Activated CD4-positive, alpha-beta T cell treated with anti-CD3 and anti-CD28 coated beads, Interleukin-2, amount 50 U/mL, for 24 hours (primary cell): ENCODE measurements at places on chromosomes 5 and 9.

DNA sequence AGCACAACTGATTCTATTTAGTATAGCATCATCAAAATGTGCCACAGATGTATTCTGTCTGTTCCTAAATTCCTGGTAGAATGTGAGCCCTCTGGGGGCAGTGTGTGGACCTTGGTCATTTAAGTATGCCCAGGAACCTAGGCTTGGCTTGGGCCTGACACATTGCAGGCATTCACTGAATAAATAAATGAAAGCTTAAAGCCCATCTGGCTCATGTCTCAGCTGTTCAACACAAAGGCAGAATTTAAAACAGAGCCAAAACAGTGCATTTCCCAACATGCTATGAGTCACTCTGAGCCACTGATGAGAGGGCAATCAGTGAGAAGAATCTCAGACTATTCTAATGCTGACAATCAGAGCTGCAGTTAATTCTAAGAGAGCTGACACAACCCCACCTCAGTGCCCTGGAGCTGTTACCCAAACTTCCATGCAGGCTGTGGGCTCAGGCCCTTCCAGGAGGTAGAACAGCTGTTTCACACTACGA lies 8.1 kb downstream of the FAM193B start:
- no peak for DNase-seq

DNA sequence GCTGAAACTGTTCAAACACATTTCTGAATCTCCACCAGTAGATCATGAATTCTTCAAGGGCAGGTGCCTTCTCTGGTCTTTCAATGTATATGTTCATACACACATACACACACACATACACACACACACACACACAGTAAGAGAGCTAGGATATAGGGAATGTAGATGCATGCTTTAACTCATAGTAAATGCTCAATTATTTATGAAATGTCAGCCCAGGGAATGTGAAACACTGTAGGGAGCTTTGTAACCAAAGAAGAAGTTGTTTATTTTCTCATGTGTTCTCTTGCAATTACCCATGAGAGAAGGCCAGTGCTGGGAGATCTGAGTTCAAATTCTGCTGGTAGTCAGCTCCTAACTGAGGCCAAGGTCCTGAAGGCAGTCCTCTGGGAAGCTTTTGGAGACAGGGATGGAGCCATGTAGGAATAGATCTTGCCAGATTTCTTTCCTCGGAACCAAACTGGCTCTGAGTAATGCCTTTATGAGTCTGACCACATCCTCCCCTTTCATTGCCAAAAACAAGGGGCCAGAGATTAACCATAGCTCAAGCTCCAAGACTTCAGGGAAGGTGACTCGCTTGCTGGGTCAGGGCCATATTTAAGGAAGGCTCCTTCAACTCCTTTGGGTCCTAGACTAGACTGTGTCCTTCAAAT lies 487.0 kb upstream of the TNC start:
- DNase-seq, result no peak

- DNase-seq, result no peak
These were observed 108.5 kb downstream of the RASGRF2 start for GRCh38 chr5:81068635-81069034.

- DNase-seq, result no peak
These were observed 496.0 kb upstream of the CLINT1 start for GRCh38 chr5:158354958-158355357.

DNA sequence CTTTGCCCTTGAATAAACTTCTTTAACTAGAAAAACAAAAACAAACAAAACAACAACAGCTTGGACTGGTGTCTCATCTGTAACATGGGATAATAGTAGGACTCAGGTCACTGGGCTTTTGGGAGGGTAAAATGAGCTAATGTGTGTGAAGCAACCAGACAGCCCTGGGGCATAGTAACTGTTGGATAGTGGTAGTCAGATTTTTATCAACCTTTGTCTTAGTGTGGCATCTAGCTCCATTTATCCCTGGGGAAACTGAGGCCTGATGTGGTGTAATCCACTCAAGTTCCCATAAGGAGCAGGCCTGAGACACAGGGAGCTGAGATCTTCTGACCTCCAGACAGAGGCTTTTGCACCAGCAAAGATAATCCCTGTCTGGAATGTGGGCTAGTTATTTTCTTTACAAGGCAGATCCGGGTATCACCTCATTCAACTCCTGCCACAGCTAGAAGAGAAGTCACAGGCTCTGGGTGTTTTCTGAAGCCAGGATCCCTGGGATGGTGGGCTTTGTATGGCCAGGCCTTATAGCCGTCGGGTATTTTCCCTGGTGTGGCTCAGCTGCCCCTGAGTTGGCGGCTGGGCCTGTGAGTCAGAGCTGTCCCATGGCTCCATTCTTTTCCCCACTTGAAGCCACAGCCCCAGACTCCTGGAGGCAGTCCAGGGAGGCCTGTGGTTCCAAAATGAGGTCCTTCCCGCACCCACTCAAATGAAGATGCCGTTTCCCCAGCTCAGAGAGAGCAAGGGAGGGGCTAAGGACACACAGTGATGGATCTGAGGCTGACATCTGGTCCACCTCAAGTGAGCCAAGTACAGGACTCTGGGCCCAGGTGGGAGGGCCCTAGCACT lies 26.1 kb upstream of the CSF1R start:
- DNase-seq, result no peak

GRCh38 chr5:167511-167910 lies 23.8 kb upstream of the LRRC14B start:
- no peak for DNase-seq

DNA sequence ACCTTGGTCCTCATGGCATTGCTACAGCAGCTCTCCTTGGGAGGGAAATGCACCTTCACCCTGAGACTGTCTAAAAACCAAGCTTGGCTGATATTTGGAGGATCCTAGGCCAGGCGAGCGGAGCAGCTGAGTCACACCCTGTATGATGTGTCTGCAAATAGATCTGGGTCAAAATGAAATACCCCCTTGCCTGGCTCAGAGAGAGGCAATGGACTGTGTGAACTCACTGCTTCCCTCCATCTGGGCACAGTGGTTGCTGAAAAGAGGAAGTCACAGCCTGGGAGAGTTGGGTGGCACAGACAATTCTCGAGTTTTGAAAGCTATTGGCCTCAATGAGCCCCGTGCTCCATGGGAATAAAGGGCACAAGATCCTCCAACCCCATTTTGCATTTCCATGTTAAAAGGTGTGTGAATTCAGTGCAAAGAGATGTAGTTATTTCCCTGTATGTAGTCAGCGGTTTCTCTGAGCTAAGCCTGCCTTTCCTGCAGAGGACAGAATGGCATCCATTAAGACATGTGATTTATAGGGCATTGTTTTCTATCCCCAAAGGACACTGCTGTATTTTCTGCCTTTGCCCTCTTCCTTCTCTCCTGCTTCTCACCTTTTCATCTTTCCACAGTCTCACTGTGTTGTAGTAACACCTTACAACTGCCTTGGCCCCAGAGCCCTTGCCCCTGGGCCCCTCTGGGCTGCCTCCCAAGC lies 177.2 kb downstream of the GADD45G start:
- DNase-seq, result peak; percentile 7

DNA sequence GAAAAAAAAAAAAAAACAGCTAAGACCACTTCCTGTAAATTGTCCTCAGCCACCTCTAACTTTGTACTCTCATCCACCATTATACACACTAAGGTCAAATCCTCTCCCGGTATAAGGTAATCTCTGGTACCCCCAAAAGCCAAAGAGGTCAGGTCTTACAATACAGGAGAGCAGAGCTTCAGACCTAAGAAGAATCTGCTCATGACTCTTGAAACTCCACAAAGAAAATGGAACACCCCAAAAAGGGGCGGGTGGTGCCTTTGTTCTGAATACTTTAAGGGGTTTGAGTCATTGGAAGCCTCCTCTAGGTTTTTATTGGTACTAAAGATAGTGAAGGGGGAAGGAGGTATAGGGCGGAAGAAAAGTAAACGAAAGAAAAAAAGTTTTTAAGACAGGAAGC lies 69.8 kb downstream of the COL15A1 start:
- DNase-seq, result no peak

- no peak for DNase-seq
These were observed 617.6 kb downstream of the KIF4B start for GRCh38 chr5:155631116-155631515.

DNA sequence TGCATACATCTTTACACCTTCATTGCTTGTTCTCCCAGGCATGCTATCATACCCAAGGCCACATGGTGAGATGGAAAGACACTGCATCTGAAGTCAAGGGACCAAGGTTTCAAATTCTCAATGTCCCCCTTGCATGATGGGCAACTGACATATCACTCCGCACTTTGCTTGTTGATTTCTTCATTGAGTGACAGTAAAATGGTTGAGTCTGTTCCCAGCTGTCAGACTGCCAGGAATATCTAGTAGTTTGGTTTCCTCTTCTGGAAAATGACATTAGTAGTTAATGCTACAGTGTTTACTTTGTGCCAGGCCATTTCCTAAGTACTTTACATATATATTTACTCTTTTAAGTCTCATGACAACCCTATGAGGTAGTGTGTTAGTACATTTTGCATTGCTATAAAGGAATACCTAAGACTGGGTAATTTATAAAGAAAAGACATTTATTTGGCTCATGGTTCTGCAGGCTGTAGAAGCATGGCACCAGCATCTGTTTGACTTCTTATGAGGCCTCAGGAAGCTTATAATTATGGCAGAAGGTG lies 114.4 kb downstream of the PCSK1 start:
- DNase-seq, result no peak

- DNase-seq, result no peak
These were observed 943 bp downstream of the STING1 start for GRCh38 chr5:139481580-139482049.

GRCh38 chr5:139415221-139415861 lies 11.5 kb upstream of the SPATA24 start:
- DNase-seq, result no peak

GRCh38 chr5:157177953-157178352 lies 2.7 kb upstream of the ITK start:
- DNase-seq, result no peak

DNA sequence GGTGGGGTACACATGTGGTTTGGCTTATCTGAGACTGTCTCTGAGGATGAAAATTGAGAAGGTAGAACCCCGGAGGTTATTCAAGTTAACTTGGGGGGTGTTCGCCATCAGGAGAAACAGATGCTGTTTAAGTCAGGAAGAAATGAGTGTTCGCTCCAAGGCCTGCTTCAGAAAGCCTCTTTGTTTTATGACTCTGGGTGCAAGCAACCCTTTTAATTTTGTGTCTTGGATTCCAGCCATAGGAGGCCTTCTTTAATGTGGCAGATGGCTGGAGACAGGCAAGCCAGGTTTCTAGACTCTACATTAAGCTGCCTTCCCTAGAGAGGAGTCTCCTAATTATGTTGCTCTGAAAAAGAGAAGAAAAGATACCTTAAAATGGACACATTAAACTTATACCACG lies 4.2 kb upstream of the SMAD5 start:
- DNase-seq, result no peak

DNA sequence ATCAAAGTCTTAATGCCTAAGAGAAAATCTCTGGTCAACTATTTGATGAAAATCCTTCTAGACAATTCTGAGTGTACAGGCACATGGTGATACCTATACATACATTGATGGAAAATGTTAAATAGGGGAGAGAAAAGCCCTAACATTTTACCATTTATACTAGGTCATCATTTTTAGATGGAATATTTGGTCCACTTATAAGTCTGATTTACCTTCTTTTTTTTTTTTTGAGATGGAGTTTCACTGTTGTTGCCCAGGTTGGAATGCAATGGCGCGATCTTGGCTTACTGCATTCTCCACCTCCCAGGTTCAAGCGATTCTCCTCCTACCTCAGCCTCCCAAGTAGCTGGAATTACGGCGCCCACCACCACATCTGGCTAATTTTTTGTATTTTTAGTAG lies 81.7 kb downstream of the FCHO2 start:
- DNase-seq, result no peak

DNA sequence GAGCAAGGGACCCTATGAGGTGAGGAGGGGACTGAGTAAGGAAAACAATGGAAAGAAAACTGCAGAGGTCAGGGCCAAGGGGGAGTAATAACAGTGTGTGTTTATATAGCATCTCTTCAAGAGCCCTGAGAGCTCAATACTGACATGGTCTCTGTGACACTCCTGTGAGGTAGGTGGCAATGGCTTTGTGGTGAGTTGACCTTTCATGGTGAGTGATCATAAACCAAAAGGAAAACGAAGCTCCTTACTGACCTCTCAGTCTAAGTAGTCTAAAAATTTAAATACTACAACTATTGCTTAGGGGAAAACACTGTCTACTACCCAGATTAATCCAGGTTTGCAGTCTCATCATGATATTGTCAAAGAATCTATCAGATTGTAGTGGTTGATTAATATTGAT lies 130.9 kb downstream of the SNCAIP start:
- no peak for DNase-seq

DNA sequence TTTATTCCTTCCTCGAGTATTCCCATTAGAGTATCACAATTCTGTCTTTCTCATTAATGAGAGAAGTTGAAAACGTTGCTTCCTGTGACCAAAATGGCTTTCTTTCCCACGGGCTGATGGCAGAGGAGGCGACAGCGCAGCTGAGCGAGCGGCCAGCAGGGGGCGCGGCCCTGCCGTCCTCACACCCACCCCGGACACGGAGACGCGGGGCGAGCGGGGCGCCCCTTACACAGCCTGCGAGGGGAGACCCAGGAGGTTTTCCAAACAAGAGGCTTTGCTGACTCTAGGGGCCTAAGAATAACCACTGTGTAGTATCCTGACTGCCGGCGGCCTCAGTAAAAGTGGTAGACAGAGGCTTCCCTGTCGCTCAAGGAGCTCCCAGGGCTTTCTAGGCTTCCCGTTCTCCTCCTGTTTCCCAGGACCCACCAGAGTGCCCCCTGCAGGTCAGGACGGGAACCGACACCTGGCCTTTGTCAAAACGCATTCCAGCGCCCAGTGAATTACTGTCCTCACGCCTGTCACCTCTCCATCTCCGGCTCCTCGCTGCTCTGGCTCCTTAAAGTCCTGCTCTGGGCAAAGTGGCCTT lies 27.3 kb upstream of the FGF1 start:
- peak; percentile 79 for DNase-seq

- no peak for DNase-seq
These were observed 98.3 kb downstream of the NFIB start for GRCh38 chr9:14215614-14216013.

GRCh38 chr9:105958587-105958986 lies 264.2 kb downstream of the TMEM38B start:
- DNase-seq, result no peak

DNA sequence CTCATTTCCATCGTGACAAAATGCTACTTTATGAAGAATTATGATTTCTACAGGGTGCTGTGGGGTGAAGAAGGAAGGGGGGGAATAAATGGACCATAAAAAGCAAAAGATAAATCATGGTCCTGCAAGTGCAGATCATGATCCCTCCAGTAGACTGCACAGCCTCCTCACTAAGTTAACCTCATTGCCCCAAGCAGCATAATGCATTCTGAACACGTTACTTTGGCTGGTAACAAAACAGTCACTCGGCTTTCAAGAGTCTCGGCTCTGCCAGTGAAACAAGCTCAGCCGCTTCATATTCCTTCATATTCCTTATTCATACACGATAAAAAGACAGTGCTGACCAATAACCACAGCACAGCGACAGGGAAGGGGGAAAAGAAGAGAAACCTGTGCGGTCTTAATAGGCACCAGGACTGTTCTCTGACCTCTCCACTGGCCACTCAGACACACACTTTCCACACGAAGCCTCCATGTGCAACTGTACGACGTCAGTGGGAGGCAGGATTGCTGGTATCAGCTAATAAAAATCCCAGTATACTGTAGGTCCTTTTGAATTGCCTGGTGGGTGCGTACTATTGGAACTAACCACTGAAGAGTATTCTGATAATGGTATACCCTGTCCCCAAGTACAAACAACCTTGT lies 60.5 kb downstream of the ANKH start:
- no peak for DNase-seq

- DNase-seq, result no peak
These were observed 2112.1 kb downstream of the MAT2B start for GRCh38 chr5:165617491-165617890.

GRCh38 chr9:100938507-100938906 lies 90.0 kb upstream of the PLPPR1 start:
- no peak for DNase-seq
